ENCODE measurements at places on chromosomes 5 and 9. TPM values are rescaled to one million over a fixed set of nuclear protein-coding genes. Genes with fewer than 3 reads are reported as not detected.

Gene RASEF
- total RNA-seq = 2.5 TPM

Gene PPP1R26
- 17.1 TPM for total RNA-seq

Gene FBXO4
- total RNA-seq = 7.1 TPM

Gene ANKRD34B
- not detected for total RNA-seq

Gene GOLGA2
- total RNA-seq = 82.9 TPM

Gene SVEP1
- total RNA-seq = 1.2 TPM

GRCh38 chr5:107672211-107673038 lies 1.7 kb upstream of the EFNA5 start:
- peak; percentile 93 for DNase-seq

GRCh38 chr9:91445135-91445534 lies 21.5 kb upstream of the NFIL3 start:
- DNase-seq = no peak

GRCh38 chr5:153404747-153405146 lies 85.7 kb upstream of the GRIA1 start:
- no peak for DNase-seq

- DNase-seq = no peak
Observed at GRCh38 chr5:79850316-79850822, 140.7 kb downstream of the MTX3 start.

- no peak for DNase-seq
Observed at GRCh38 chr5:54108136-54108535, 202.2 kb downstream of the ARL15 start.

GRCh38 chr5:52837068-52837467 lies 49.4 kb downstream of the ITGA1 start:
- peak; percentile 83 for DNase-seq

Measured in M059J (cell line).